Eye (tissue), 1 donor: ENCODE measurements at places on chromosomes 1 and 21.

DNA sequence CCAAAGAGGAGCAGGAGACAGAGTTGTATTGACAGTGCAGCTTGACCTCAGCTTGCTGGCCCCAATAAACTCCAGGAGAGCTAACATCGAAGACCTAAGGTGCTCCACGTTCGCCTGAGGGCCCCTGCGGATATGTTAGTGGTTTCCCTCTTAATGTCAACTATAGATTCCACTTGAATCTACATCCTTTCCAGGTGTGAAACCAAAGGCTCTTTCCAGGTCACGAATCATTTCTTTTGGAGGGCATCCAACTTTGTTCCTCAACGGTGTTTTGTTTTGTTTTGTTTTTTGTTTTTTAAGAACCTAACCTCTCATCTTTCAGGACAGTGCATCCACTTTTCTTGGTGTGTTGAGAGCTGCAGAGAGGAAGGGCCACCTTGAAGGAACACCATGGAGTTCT is 267.6 kb upstream of the SGIP1 start:
- no peak for DNase-seq

GRCh38 chr21:21216047-21216446 is 217.8 kb downstream of the NCAM2 start:
- DNase-seq = no peak

DNA sequence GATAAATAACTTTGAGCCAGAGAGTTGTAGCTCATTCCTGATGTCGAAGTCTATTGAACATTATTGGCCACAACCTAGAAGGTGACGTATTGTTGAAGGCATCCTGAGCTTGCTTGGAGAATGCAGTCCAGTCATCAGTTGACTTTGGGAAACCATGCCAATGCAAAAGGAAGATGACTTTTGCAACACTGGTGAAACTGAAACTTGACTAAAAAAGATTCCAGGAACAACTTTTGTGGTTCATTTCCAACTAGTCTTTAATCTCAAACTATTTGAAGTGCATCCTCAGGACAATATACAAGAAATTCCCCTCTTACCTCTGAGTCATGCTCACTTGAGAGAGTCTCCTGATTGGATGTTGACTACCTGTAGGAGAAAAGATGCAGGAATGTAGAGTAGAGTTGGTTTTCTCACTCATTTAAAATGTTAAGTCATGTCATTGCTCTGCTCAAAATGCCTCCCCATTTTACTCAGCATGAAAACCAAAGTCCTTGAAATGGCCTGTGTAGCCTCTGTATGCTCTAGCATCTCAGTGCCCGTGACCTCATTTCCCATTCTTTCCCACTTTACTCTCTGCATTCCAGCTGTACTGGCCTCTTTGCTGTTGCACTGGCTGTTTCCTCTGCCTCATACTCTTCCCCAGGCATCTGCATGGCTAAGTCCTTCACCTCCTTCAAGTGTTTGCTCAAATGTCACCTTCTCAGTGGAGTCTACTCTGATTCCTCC is 24.4 kb upstream of the LEPR start:
- no peak for DNase-seq

DNA sequence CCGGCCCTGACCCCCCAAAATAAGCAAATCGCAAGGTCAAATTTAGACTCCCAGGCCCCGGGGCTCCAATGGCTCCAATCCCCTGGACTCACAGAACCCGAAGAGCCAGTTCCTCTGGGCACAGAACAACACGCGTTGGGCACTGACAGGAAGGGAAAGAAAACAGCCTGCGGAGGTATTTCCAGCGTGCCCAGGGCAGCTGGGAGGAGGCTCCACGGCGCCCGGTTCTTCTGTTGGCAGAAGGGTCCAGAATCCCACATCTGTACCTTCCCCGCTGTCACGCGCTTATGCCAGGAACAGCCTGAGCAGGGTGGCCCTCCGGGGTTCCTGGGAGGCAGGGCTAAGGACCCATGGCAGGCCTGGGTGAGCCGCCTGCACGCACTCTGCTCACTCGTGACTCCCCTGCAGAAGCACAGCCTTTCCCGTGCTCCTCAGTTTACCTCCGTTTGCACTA is 85.5 kb downstream of the RIPK4 start:
- no peak for DNase-seq

DNA sequence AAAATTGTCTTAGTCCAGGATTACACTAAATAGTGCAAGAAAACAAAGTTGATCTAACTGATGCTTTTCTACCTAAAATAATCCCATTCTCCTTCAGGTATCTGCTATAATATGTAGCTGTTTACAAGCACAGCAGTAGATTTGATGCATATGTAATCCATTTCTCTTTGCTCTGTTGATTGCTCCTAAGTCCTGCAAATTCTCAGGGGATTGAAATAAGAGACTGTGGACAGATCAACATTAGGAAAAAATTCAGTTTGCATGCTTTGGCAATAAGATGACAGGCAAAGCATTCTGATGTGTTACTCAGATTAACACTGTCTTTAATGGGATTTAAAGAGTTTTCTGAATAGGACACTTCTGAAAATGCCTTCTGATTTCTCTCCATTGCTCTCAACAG is 34.7 kb downstream of the RNF11 start:
- DNase-seq = no peak

DNA sequence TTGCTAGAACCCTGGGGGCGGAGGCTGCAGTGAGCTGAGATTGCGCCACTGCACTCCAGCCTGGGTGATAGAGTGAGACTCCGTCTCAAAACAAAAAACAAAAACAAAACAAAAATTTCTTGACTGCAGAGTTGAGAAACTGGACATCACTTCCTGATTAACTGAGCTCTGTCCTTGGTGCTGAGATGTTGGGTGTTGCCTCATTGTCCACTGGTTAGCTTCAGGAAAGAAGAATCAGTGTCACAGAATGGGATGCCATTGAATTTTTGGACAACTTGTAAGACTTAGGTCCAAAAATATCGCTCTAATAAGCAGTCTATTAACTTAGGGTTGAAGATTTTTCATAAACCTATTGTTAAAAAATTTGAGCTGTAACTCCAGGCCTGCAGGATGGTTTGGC is 23.8 kb upstream of the KCNA10 start:
- peak; percentile 71 for DNase-seq

GRCh38 chr1:159934136-159935039 is 9.1 kb upstream of the TAGLN2 start:
- DNase-seq = no peak

- DNase-seq = no peak
Measured at GRCh38 chr1:59502009-59502691, 205.3 kb downstream of the FGGY start.

DNA sequence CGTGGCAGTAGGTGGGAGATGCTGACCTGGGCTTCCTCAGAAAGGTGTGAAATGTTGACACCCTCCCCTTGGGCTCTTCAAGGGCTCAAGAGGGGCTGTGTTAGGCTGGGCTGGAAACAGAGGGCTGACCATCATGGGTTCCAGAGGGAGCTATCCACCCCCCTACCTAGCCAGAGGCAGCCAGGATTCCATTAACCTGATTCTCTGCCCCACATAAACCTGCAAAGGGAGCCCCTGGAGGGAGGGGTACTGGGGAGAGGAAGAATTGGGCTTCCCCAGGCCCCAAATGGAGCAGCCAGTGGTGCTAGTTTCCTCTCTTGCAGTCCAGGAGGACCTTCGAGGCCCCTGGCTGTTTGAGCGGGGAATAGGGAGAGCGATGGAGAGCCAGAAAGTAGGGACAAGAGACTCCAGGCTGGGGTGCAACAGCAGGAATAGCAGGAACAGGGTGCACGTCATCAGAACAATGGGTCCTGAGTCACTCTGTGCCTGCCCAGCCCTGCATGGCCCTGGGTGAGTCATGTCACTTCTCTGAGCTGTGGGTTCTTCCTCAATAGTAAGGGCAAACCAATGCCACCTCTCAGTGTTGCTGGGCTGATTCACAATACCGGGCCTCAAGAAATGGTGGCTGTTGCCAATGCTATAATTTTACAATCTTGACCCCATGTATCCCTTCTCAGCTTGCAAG is 121.2 kb downstream of the EPHB2 start:
- DNase-seq = no peak

- DNase-seq = no peak
Measured at GRCh38 chr1:87786861-87787545, 458.3 kb downstream of the LMO4 start.

DNA sequence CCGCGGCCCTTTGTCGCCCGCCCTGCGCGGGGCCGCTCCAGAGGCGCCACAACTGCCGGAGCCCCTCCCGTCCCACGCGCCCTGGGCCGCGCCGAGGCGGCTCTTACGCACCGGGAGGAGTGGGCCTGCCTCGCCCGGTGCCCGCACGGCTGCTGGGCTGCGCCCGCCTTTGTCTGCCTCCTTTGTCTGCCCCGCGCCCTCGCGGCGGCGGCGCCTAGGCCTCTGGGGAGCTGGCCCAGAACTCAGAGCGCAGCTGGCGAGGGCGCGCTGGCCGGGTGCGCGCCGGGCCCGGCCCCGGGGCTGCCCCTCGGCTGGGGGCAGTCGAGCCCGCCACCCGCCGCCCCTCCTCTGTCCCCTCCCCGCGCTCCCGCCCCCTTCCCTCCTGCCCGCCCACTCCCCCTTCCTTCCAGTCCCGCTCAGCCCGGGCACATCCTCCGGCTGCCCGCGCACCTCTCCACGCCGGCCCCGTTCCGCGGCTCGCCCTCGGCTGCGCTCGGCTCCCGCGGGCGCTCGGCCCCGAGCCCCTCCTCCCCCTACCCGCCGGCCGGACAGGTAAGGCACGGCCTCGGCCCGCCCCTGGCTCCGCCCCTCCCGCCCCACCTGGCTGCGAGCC is at the start of gene DRAXIN:
Gene DRAXIN (plus strand): TSS at position 409 of the 613 bp plus-strand sequence. CDS start 14,549 bp downstream, outside the sequence.
- peak; percentile 88 for DNase-seq

DNA sequence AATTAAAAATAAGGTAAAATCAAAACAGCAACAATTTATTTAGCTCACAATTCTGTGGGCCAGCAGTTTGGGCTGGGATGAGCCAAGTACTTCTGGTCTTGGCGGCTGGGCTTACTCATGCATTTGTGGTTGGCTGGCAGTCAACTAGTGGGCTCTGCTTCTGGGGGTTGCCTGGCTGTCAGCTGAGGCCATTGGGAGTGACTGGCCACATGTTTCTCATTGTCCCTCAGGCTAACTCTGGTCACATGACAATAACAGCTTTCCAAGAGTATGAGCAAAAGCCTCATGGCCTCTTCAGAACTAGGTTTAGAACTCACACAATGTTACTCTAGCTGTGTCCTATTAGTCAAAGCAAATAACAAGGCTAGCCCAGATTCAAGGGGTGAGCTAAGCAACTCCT is 15.6 kb upstream of the CHIA start:
- DNase-seq = peak; percentile 19

- DNase-seq = no peak
Measured at GRCh38 chr1:44720281-44720680, 10.7 kb downstream of the RNU5D-1 start.

DNA sequence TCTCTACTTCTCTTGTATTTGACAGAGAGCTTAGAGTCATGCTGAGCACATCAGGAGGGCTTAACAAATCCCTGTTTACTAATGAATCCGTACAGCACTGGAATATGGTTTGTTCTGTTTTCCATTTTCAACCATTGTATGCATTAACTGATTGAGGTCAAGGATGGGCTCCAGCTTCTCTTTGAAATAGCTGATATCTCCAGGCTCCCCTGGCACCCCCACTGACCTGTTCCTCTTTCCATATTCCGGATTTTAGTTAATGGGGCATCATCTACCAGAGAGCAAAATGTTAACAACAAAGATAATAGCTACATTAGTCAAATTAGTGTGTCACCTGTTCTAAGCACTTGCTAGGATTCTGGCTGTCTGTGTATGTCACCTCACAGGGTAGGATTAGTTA is 57.6 kb downstream of the NENF start:
- no peak for DNase-seq

DNA sequence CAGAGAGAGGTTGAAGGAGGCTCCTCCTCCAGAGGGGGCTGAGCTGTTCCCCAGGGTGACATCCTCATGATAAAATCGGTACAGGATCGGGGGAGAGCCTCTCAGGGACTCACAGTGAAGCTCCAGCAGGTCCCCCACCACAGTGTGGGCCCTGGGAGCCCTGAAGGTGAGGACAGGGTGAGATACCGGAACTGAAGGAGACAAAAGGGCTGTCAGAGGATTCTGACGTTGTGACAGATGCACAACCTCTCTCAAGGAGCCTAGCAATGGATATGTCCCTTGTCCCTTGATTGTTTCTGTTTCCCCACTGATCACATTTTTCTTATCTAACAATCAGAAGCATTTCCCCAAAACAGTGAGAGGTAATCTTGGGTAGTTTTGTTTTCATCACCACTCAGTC is 5.2 kb downstream of the FCRL3 start:
- no peak for DNase-seq

GRCh38 chr1:197715806-197716205 is 59.5 kb downstream of the DENND1B start:
- no peak for DNase-seq

- DNase-seq = no peak
Measured at GRCh38 chr1:198837278-198838021, 198.6 kb downstream of the PTPRC start.

DNA sequence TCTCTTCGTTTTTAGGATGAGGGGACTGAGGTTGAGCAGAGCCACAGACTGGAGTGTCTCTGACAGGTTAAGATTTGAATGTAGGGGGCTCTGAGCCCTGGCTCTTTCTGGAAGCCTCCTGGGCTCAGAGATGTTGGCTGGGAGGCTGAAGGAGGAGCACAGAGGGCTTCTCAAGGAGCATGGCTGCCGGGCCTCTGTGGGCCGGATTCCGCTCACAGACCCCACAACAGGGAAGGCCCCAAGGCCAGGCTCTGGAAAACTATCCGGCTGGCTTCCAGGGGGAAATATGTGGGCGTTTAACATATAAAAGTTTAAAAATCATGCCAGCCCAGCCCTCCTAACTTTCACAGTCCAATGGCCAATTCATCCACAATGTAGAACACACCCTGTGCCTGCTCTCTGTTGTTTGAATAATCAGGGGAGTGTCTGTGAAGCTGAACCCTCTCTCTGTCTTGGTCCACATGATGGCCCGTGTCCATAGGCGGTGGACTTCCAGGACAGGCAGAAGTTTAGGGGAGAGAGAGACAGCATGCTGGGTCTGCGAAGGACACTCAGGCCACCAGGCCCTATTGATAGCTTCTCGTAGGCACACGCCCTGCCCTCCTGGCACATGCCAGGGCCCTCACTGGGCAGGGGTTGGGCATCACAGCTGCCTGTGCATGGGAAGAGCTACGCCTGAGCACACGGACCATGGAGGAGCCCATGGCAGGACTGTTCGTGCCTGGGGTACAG is 10.8 kb downstream of the OBSCN start:
- DNase-seq = no peak

GRCh38 chr1:209705033-209705598 is 470 bp downstream of the HSD11B1 start:
- DNase-seq = no peak

DNA sequence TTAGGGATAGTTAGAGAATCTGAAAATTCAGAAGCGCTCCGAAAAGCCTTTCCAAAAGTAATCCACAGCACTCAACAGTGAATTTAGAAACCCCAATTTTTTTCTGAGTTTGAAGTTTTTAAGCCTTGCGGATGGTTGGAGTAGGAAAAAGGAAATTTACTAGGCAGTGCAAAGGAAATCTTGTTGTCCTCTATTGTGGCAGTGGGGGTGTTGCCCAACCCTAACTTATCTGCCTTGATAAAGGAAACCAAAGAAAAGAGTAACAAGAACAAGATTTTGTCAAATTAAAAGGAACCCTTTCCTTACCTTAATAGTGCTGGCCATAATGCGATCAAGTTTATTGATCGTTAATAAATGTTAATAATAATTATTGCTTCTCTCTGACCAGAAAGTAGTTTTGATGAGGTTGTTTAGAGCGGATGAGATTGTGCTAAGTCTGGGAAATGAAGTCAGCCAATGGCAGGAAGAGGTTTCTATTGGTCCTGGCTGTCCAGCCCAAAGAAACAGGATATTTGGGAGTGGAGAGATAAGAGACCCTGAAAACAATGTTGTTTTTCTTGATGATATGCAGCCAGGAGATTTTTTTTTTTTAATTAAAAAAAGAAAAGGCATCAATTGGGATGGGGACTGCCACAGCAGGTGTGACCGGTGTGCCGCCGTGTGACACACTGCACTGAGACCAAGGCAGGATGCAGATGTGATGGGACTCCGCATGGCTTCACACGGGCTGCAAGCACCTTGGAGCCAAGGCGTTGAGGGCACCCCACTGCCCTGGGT is at the start of gene ERG:
Gene ERG (minus strand): TSS at position 421 of the 777 bp plus-strand sequence. CDS start 97 bp downstream, at position 324.
- no peak for DNase-seq
